SHP77 (cell line): ENCODE measurements at places on chromosomes 13 and 19.

DNA sequence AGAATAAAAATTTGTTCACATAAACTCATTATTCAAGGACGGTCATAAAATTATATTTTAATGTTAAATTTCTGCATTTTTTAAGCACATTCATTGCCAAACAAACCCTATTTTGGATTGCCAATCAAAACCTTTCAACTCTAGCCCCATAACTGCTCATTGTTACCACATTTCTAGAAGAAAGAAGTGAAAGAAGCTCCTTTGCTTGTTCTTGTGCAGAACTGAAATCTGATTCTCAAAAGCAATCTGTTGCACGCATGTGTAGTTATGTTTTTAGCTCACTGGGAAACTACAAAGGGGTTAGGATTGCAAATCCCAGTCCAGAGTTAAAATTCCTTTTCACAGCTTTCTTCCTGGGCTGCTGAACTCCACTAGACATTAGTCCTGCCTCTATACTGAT is 109.5 kb upstream of the MIR17HG start:
- DNase-seq: no peak

DNA sequence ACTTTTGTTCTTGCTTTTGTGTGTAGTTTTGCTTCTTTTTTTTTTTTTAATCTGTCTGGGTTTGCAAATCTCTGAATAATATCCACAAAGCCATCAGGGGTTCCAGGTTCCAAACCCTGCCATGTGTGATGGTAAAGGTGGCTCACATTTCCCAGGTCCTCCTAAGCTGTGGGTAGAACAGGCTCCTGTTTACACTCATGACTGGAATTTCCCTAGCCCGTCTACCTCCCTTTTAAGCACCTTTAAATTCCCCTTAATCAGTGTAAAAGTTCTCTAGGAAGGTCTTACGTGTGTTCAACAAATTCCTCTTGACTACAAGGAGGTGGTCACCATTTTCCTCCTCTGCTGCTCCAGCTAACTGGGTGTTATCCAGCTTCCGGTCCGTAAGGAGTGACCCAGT is 62.8 kb downstream of the EFNB2 start:
- no peak for DNase-seq

DNA sequence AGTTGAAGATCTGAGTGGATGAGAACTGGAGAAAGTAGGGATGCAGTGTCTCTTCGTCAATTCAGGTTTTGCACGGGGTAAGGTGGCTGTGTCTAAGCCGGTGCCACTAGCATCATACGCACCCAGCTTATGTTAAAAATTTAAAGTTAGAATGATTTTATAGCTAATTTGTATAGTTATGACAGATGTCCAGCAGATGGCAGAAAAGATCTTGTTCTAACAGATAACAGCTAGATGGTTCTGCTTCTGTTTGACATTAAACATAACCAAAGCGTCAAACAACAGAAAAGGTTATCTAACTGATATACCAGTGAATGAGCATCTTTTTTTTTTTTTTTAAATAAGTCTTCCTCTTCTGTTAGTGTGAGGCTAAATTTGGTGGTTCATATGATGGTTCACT is 18.8 kb upstream of the EDDM13 start:
- peak; percentile 31 for DNase-seq

DNA sequence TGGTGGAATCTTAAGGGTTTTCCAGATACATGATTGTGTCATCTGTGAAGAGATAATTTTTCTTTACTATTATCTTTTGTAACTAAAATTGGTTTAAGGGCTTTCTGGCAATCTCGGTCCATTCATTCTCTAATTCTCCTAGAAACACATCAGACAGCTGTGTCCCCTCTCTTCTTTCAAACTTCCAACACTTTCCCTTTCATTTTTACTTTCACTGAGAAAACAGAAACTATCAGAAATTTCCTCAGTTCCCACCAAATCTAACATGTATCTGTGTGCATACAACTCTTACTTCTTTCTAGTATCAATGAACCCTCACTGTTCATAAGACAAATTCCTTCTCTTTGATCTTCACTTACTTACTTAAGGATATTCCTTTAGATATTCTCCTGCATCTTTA is 40.2 kb downstream of the KCNRG start:
- DNase-seq: no peak

DNA sequence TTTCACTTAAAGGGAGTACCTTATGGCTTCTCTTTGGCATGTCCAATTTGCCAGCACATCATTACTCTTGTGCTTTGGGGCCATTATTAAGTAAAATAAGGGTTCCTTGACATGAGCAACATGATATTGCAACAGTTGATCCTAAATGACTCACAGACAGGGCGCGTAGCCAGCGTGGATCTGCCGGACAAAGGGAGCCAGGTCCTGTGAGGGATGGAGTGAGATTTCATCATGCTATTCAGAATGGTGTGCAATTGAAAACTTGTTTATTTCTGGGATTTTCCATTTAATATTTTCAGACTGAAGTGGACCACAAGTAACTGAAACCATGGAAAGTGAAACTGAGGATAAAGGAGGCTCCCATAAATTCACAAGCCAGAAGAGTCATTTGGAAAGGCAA is 48.6 kb upstream of the WASF3 start:
- DNase-seq: peak; percentile 9

DNA sequence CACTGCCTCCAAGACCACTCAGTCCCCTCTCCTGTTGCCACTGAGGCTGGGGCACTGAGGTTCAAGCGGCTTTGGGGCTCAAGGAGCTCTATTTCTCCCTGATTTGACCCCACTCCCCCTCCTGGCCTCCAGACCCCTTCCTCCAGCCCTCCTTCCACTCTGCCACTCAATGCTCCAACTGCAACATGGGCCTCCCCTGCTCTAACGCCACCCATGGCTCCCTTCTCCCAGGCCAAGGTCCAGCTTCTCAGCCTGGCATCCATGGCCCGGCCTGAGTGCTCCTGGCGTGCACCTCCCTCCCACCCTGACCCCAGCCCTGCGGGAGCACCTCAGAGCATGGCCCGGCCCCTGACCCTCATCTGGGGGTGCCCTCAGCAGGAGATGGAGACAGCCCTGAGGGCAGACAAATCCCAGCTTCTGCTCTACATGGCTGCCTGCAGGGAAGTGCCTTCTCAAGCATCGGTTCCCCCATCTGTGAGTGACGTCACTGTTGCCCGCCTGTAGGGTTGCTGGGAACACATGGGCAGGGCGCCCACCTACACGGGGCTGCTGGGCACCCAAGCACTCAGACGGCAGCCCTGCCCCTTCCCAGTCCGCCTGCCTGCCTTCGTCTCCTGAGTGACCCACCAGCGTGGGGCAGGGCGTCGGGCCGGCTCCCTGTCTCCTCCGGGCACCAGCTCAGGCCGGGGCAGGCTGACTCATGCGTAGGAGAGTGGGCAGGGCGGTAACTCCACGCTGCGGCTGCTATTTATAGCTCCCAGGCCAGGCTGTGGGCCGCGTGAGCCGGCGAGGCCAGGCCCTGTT is 1.6 kb upstream of the DIRAS1 start:
- peak; percentile 9 for DNase-seq
